NCI-H446 treated with DMSO at 0.1 percent for 48 hours (cell line): ENCODE measurements at places on chromosomes 1 and 21.

GRCh38 chr1:156664046-156664766 is 13.0 kb downstream of the NES start:
- DNase-seq, result no peak

GRCh38 chr1:226814751-226815537 is 55.5 kb upstream of the PSEN2 start:
- DNase-seq, result no peak

DNA sequence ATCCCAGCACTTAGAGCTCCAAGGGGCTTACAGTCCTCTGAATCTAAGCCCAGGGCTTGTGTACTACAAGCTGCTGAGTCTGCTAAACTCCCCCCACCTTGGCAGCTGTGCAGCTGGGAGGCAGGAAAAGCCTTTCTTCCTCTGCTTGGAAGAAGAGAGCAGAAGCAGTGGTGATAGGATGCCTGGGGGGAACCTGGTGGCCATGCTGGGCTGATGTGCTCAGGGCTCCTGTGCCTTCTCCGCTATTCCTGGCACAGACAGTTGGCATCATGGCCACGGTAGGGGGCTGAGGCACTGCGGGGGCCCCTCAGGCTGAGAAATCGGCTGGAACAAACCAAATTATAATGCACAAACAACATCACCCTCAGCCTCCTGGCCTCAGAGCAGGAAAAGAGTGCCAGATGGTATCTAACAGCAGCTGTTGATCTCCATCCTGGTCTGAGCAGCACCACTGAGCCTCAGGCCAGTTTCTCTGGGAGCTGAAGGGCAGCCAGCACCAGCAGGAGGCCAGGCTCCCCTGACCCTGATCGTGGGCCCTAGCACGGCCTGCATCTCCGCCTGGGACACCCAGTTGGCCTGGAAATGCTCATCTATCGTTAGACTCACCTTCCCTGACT is 35.8 kb downstream of the ECE1 start:
- DNase-seq, result peak; percentile 98

- DNase-seq, result no peak
Measured at GRCh38 chr1:99365545-99365944, 101.3 kb downstream of the PLPPR4 start.

- no peak for DNase-seq
Measured at GRCh38 chr1:198693321-198693720, 54.5 kb downstream of the PTPRC start.
